ENCODE measurements at places on chromosomes 13 and 19. TPM values are rescaled to one million over a fixed set of nuclear protein-coding genes. Genes with fewer than 3 reads are reported as not detected.

DNA sequence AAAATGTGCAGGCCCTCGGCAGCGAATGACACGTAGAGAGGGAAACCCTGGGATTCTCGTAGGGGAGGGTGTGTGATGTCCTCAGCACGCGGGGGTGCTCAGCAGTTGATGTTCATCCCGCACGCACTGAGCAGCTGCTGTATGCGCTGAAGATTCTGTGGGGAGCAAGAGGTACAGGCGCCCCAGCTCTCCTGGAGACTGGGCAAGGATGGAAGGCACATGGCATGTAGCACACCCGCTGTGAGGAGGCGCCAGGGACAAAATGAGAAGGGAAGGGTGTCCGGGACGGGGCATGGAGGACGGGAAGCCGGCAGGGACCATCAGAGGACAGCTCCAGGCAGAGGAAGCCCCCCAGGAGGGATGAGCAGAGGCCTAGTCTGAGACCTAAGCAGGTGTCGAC, 15.4 kb downstream of the ATP11A start:
- no peak for DNase-seq

The MUC16 gene
- total RNA-seq: 0.05 TPM

The PLIN3 gene
- 64.3 TPM for total RNA-seq

DNA sequence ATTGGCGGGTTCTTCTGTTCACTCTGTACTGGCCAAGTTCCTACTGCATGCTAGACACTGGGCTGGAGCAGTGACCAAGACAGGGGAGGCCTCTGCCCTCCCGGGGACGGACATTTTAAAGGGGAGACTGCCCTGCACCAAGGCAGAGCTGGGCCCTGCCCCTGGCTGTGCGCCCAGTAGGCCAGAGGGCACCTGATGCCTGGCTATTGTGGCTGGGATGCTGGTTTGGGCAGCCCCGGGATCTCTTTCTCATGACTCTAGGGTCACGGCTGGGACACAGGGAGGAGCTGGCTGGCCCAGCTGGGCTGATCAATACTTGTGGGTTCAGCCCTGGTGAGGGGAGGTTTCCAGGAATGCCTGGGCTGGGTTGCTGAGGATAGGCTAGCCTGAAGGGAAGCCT, 17.7 kb downstream of the LIPE start:
- DNase-seq: no peak

GRCh38 chr19:39417463-39418181, 5.2 kb downstream of the PLEKHG2 start:
- no peak for DNase-seq

GRCh38 chr13:110404321-110404720, 97.2 kb downstream of the COL4A2 start:
- no peak for DNase-seq

The BEST2 gene
- total RNA-seq: 0.70 TPM

DNA sequence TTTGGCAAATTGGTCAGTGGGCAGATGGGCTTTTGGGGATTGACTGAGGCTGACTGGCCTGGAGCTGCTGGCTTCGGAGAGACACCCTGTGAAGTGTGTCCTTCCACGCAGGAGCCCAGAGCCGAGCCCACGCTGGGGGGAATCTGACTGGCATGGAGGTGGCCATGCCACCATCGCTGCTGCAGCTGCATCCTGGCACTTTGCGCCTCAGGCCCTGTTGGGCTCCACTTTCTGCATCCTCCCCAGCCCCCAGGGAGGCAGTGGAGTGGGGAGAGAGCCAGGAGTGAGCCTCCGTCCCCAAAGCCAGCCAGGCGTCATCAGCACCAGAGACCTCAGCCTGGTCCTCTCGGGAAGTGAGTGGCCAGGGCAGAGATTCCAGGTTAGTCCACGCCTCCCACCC, 17.0 kb upstream of the NCCRP1 start:
- no peak for DNase-seq

- DNase-seq: no peak
These were observed 3.9 kb downstream of the COG3 start for GRCh38 chr13:45468635-45469034.

The NLRP7 gene
- not detected for total RNA-seq
